ENCODE measurements at places on chromosomes 7 and 10. TPM values are rescaled to one million over a fixed set of nuclear protein-coding genes. Genes with fewer than 3 reads are reported as not detected.

Gene SP8
- not detected for total RNA-seq

- no peak overlapping the region for H3K27ac ChIP-seq
- peaks cover 33% of the 10 kb centered on the region for H3K27me3 ChIP-seq
- H3K4me3 ChIP-seq = peak overlapping the region; percentile 90
Measured at GRCh38 chr10:93074147-93074596, 479 bp downstream of the CYP26A1 start.

- peaks cover 8% of the 10 kb centered on the region for H3K36me3 ChIP-seq
- H3K4me3 ChIP-seq = no peak overlapping the region
- no peak for DNase-seq
- peaks cover 12% of the 10 kb centered on the region for H3K4me1 ChIP-seq
- H3K27me3 ChIP-seq = peaks cover 8% of the 10 kb centered on the region
Measured at GRCh38 chr7:2092279-2092678, 140.5 kb downstream of the MAD1L1 start.

GRCh38 chr10:130040817-130041330 lies 69.8 kb downstream of the C10orf143 start:
- DNase-seq = no peak
- H3K36me3 ChIP-seq = no peaks in the 10 kb centered on the region
- H3K27ac ChIP-seq = no peak overlapping the region

- DNase-seq = no peak
- H3K27ac ChIP-seq = no peak overlapping the region
- no peaks in the 10 kb centered on the region for H3K27me3 ChIP-seq
- no peak overlapping the region for H3K4me3 ChIP-seq
- H3K4me1 ChIP-seq = no peaks in the 10 kb centered on the region
- no peaks in the 10 kb centered on the region for H3K36me3 ChIP-seq
Measured at GRCh38 chr7:48365010-48365409, 193.8 kb downstream of the ABCA13 start.
